ENCODE measurements at places on chromosomes 12 and 14. TPM values are rescaled to one million over a fixed set of nuclear protein-coding genes. Genes with fewer than 3 reads are reported as not detected.

DNA sequence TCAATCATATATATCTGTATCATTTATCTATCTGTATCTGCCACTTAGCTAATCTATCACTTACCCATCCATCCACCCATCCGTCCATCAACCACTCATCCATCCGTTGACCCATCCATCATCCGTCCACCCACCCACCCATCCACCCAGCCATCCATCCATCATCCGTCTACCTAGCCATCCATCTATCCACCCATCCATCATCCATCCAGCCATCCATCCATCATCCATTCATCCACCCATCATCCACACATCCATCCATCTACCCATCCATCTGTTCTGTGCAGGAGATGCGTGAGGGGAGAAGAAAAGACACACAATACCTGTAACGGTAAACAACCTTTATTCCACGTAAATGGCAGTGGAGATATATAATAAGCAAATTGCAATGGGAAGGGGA lies 20.2 kb downstream of the NOC4L start:
- H3K27me3 ChIP-seq, result no peaks in the 10 kb centered on the region
- no peak for DNase-seq
- H3K4me1 ChIP-seq, result peaks cover 36% of the 10 kb centered on the region
- no peak overlapping the region for H3K27ac ChIP-seq
- H3K4me3 ChIP-seq, result no peak overlapping the region
- H3K36me3 ChIP-seq, result no peaks in the 10 kb centered on the region

GRCh38 chr12:56996793-56997545 lies 9.4 kb downstream of the ZBTB39 start:
- H3K27ac ChIP-seq, result no peak overlapping the region
- peaks cover 18% of the 10 kb centered on the region for H3K4me1 ChIP-seq
- no peaks in the 10 kb centered on the region for H3K27me3 ChIP-seq

DNA sequence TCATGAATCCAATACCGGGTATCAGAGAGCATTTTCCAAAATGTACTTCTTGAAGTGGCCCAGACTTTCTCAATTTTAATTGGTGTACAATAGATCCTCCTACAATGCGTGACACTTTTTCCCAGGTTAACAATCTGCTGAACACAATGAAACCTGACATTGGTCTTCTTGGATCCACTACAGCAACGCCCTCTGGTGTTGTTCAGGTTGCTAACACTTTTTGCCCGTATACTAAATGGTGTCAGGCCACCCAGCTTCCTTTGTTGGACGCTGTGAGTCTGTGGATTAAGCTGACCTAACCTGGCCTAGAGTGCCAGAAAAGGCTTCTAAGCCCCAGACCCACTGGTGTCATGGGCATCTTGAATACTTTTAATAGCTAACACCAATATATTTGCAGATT lies 89.2 kb downstream of the KCNK10 start:
- H3K36me3 ChIP-seq, result no peaks in the 10 kb centered on the region
- peaks cover under 1% of the 10 kb centered on the region for H3K27me3 ChIP-seq
- peak; percentile 19 for DNase-seq
- H3K4me3 ChIP-seq, result no peak overlapping the region
- H3K27ac ChIP-seq, result no peak overlapping the region

GRCh38 chr12:119211884-119212283 lies 33.2 kb downstream of the HSPB8 start:
- no peaks in the 10 kb centered on the region for H3K4me1 ChIP-seq
- no peak overlapping the region for H3K4me3 ChIP-seq
- no peak for DNase-seq
- H3K36me3 ChIP-seq, result no peaks in the 10 kb centered on the region
- H3K27ac ChIP-seq, result no peak overlapping the region

GRCh38 chr12:113688313-113688712 lies 216.6 kb upstream of the LHX5 start:
- H3K4me3 ChIP-seq, result no peak overlapping the region
- H3K27me3 ChIP-seq, result no peaks in the 10 kb centered on the region
- no peaks in the 10 kb centered on the region for H3K36me3 ChIP-seq
- no peaks in the 10 kb centered on the region for H3K4me1 ChIP-seq
- no peak overlapping the region for H3K27ac ChIP-seq

PTPN21 gene
- not detected for total RNA-seq

TMEM233 gene
- total RNA-seq, result not detected

KLRC3 gene
- not detected for total RNA-seq

PPP4R4 gene
- 3.5 TPM for total RNA-seq

Data from CD4-positive, alpha-beta T cell (primary cell).